ENCODE measurements at places on chromosomes 1 and 21.

DNA sequence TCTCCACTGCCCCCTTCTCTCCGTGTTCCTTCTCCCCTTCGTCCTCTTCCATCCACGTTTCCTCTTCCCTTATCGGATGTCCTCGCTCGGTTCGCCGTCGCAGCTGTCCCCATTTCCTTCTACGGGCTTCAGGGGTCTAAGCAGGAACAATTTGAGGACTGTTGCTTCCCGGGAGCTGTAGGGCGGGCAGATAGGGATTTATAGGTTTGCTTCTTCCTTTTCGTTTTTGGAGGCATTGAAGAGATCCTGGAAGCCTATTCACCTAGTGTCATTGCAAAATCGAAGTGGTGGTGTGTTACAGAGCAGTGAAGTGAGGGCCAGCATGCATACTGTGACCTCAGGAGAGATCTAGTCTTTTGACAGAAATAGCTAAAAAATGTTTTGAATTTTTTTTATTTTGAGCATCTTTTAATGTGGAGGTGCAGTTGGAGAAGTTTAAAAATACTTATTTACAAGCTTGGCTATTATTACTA is 897 bp downstream of the ZYG11B start:
- no peak for DNase-seq

DNA sequence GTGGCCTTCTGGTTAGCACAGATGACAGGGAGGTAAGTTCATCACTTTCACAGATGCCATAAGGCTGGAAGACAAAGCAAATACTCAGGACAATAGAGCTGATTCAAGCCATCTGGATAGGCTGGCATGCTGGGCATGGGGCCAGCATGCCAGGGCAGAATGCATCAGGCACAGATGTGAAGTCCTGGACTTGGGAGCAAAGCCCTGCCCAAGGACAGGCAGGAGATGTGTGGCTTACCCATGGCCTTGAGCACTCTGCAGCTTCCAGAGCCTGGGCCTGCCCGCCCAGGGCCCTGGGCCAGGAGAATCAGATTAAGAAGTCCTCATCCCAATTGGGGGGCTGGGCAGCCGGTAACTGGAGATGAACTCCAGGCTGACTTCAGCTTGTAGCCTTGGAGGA is 135.7 kb upstream of the ZC3H12A start:
- no peak for DNase-seq

- no peak for DNase-seq
Measured at GRCh38 chr1:91622616-91623015, 122.0 kb downstream of the CDC7 start.

DNA sequence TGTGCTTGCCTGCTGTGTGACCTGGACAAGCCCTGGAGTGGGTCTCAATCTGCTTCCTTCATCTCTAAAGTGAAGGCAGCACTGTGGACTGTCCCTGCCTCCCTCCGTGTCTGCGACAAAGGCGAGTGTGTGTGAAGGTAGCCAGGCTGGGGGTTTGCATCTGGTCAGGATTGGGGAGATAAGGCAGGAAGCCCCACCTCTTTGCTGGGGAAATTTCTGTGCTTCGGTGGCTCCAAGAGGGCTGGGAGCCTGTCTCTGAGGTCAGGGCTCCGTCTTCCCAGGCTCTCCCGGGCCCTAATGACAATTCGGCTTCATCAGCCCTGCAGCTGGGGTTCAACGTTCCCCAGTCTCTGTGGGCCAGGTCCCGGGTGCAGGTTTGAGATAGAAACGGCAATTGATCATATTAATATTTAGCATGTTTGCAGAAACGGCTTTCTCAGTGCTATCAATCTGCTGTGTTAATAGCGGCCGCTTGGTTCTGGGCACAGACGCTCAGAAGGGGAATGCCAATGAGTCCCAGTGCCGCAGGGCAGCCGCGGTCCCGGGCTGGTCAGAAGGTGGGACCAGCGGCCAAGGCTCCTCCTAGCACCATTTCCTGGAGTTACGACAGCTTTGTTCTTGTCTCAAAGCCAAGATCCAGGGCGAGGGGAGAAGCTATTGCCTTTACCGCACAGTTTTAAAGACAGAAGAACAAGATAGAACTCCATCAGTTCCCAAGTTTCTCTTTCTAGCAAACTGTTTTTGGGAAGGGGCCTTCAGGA is 105.7 kb downstream of the PRDM16 start:
- no peak for DNase-seq

DNA sequence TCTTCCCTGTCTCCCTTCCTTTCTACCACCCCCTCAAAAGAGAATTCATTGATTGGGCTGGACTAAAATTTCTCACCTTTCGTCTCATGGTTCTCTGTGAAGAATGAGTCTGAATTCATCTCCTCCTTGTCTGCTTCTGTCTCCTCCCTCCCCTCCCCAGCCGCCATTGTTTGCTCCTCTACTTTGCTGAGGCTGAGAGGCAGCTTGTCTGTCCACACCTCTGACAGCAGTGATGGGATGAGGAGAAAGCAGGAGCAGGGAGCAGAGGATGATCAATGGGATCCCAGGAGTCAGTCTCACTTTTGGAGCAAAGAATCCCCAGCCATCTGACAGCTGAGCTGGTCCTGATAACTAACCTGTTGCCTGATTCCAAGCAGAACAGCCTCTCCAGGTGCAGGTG is 2.5 kb downstream of the ILDR2 start:
- no peak for DNase-seq

GRCh38 chr1:38474738-38475623 is 384.6 kb downstream of the RRAGC start:
- no peak for DNase-seq

- DNase-seq = no peak
Measured at GRCh38 chr1:77504986-77505385, 177.5 kb downstream of the ZZZ3 start.

DNA sequence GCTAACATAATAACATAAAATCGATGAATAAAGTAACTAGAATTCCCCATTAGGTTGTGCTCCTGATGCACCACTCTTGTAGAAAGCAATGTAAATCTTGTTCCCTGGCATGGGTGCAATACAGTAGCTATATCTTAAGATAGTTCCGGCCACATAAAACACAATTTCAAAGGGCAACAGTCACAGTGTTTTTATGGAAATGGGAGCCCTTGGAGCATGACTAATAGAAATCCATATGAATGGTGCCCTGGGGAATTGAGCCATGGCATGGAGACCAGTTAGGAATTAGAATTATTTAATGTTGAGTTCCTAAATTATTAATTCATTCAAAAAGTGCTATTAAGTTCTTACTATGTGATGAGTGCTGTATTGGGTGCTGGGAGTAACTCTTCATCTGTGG is 118.7 kb downstream of the KCNK2 start:
- DNase-seq = no peak
